NCI-H1436 treated with DMSO at 0.1 percent for 48 hours (cell line): ENCODE measurements at places on chromosomes 12 and 14.

GRCh38 chr12:29638528-29638927 is 141.0 kb upstream of the OVCH1 start:
- DNase-seq: no peak

DNA sequence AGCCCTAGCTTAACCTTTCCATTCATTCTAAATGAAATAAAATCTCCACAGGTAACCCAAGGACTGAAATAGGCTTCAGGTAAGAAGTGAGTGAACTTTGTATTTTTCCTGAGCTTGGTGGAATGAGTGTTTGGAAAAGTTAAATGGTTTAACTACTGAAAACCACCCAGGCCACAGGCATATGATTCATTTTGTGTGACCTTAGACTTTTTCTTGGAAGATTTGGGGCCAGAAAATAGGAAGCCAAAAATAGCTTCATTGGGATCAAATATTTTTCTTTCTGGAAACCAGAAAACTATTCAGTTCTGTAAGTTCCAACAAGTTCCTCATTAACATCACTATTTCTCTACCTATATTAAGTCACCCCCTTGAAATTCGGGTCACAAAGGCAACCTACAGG is 212.6 kb downstream of the PCNX1 start:
- no peak for DNase-seq

GRCh38 chr12:108157870-108158459 is 28.9 kb downstream of the WSCD2 start:
- DNase-seq: no peak

GRCh38 chr14:104370256-104370870 is 209.2 kb upstream of the C14orf180 start:
- no peak for DNase-seq

- DNase-seq: no peak
These were observed 18.4 kb downstream of the ANO6 start for GRCh38 chr12:45234139-45234865.

GRCh38 chr12:80894179-80894578 is 43.6 kb downstream of the LIN7A start:
- no peak for DNase-seq

- no peak for DNase-seq
These were observed 167.8 kb downstream of the ALG10 start for GRCh38 chr12:34190054-34190453.

DNA sequence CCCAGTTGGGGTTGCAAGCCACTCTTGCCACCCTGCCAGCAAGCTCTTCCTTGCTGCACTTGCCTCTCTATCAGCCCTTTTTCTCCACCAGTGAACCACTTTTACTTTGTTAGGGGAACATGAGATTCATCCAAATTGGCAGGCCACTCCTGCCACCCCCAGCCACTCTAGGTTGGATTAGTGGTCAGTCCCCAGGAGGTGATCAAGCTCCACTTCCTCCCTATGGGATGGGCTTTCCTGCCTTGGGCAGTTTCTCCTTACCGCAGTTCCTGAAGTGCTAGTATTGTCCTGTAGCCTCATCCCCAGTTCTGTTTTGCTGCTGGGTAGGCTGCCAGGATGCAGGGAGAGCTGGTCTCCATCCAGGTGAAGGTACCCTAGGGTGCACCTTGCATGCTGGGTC is 104.5 kb downstream of the ALG10 start:
- no peak for DNase-seq

DNA sequence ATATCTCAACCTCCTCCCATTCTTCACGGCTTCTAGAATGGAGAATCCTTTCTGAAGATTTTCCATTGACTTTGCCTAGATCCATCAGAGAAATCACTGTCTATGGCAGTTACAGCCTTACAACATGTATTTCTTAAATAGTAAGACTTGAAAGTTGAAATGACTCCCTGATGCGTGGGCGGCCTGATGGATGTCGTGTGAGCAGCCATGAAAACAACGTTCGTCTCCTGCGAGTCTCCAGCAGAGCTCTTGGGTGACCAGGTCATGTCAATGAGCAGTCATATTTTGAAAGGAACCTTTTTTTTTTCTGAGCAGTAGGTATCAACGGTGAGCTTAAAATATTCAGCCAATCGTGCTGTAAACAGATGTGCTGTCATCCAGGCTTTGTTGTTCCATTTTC is 139.9 kb upstream of the C14orf180 start:
- DNase-seq: no peak

DNA sequence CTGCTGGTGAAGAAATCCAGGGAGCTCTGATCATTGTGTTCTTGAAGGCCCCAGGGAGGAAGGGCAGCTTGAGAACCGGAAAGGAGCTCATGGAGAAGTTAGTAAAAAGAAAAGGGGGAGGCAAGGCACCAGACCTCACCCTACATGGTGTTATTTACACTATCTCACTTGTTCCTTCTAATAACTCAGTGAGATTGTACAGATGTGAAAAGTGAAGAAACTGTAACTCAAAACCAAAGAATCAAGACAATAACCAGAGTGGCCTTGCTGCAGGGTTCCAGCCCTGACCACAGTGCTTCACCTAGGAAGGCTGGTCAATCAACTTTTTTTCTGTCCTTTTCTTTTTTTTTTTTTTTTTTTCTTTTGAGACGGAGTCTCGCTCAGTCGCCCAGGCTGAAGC is 353.6 kb downstream of the TMTC2 start:
- no peak for DNase-seq

GRCh38 chr12:83185241-83185640 is 498.5 kb downstream of the TMTC2 start:
- no peak for DNase-seq

- no peak for DNase-seq
These were observed 27.4 kb downstream of the PPM1H start for GRCh38 chr12:62907561-62907960.

DNA sequence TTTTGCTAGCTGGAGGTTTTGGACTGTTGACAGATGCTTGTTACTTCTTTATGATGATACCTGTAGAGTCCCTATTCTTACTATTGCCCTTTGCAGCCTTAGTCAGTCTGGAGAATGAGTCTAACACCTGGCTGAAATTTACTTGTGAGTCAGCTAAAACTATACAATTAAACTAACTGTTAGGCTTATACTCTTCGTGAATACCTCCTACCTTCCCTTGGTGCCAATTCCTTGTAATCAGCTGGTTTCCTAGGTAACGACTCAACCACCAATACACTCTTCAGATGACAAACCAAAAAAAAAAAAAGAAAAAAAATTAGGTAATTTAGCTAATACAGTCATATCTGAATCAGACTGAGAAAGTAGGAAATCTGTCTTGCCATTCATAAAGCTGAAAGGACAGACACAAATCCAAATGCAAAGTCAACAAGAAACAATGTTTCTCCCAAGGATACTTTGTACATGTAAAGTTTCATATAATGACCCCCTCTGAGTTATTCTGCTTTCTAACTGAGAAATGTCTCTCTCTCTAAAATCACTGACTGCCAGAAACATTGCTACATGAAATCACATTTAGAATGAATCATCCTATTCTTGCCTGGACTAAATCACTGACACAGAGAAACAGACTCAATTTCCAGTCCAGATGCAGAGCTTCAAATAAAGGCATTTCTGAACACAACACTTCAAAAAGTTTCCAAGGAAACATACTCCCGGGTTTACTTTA is 56.5 kb upstream of the CDKL1 start:
- no peak for DNase-seq

DNA sequence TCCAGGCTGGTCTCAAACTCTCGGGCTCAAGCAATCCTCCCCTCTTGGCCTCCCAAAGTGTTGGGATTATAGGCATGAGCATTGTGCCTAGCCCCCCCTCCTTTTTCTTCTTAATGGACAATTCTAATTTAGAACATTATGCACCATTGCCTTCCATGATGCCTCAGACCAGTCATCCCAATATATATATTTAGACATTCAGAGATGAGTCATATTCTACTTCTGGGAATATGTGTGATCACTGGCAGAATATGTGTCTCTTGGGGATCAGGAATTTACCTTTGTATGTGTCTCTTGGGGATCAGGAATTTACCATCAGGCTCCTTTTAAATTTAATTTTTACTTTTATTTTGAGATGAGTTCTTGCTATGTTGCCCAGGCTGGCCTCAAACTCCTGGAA is 7.5 kb upstream of the CCDC177 start:
- no peak for DNase-seq

DNA sequence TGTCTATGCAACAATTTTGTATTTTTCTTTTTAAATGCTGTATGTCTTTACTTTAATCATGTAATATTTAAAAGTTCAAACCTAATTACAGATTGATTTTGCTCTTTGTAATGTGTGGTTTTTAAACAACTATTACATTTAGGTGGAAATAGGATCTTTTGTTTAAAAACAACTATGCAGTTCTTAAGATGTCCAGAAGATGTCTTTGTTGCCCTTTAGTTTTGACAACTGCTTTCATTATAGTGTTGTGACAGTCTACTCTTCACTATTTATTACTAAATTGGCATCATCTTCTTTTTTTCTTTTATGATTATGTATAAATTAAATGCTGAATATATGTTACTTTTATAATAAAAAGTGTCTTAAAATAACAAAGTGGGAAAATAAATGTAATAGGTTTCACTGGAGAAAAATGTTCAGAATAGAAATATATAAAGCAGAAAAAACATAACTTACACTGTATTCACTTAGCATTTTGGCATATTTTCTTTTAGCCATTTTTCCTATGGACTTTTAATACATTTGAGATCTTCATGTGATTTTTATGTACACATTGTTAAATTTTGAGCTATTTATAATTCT is 27.1 kb upstream of the PCNX4 start:
- no peak for DNase-seq

GRCh38 chr12:3771853-3772252 is 18.9 kb upstream of the CRACR2A start:
- no peak for DNase-seq

DNA sequence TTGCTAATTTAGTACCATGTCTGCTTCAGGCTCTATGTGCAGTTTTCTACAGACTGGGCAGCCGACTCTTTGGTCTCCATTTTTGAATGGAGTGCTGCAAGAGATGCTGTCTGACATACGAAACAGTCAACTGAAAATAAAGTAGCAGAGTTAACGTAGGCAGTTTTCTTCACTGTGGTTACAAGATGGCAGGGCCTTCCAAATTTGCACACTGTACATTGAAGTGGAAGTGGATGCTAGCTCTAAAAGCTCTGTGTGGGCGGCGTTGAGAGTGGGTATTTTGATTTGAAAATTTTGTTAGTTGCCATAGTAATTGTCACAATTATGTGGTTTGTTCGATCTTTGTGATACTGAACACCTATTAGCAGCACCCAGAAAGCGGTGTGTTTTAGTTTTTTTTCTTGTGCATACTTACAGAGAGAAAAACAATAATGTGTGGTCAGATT is 154.9 kb upstream of the ATP2B1 start:
- DNase-seq: no peak

DNA sequence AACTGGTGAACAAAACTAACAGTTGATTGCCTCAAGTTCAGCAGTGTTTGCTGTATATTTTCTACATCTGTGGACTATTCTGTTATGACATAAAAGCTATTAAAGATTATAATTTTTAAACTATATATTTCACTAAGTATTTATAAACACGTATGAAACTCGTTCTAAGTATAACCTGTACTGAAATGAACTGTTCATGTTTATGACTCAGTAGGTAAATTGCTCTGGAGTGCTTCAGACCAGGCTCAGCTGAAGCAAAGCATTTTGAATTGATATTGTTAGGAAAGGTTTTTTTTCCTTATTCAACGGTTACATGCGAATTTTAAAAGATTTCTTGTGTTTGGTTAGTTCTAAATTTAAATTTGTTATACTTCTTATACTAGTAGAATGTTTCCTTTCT is 151.3 kb downstream of the RAD51B start:
- no peak for DNase-seq
